ENCODE measurements at places on chromosomes 5 and 9. TPM values are rescaled to one million over a fixed set of nuclear protein-coding genes. Genes with fewer than 3 reads are reported as not detected.

DNA sequence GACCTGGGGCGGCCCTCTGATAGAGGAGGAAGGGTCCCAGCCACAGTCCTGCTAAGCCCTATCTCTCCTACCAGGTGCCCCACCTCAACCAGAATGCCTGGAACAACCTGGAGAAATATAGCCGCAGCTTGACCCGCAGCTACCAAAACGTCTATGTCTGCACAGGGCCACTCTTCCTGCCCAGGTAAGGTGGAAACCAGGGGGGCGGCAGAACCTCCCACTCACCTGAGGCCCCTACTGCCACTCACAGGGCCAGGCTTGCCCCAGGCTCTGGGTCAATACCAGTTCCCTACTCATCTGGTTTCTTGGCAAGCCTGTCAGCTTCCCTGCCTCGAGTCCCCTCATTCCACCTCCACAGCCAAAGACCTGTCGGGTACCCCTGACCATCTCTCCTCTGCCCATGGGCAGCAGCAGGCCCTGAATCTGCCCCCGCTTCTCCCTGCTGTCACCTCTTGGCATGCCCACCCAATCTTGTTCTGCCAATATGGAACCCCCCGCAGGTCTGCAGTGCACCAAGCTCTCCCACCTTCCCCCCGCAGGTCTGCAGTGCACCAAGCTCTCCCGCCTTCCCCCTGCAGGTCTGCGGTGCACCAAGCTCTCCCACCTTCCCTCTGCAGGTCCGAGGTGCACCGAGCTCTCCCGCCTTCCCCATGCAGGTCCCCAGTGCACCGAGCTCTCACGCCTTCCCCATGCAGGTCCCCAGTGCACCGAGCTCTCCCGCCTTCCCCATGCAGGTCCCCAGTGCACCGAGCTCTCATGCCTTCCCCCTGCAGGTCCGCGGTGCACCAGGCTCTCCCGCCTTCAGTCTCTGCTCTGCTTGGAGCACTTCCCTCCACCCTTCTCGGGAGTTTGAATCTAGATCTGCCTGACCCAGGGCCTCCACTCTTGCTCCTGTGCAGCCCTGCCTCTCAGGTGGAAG, 2.6 kb downstream of the ENDOG start:
- no peak for DNase-seq
- no peak overlapping the region for H3K4me3 ChIP-seq
- no peaks in the 10 kb centered on the region for H3K27me3 ChIP-seq
- H3K36me3 ChIP-seq = peaks cover 33% of the 10 kb centered on the region
- no peak overlapping the region for H3K27ac ChIP-seq
- peaks cover 11% of the 10 kb centered on the region for H3K4me1 ChIP-seq

DNA sequence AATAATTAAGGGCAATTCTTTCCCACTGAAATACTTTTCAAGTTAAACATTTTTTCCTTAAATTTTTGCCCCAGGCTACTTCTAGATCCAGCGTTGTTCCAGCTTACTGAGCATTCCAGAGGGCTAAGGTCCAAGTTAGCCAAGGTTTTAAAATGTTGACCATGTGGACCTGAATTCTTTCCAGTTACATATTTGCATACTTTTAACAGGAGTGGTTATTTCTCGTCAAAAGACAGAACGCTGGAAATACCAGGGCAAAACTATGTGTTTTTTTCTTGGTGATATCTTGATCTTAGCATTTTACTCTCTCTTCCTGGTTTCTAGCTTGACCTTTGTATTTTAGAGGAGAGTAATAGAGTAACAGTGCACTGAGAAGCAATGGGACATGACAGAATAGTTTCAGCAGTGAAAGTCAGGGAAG, 32.8 kb downstream of the TMC1 start:
- no peaks in the 10 kb centered on the region for H3K4me1 ChIP-seq
- H3K27ac ChIP-seq = peak overlapping the region; percentile 49
- no peak overlapping the region for H3K4me3 ChIP-seq
- no peaks in the 10 kb centered on the region for H3K27me3 ChIP-seq
- H3K36me3 ChIP-seq = no peaks in the 10 kb centered on the region
- DNase-seq = no peak

DNA sequence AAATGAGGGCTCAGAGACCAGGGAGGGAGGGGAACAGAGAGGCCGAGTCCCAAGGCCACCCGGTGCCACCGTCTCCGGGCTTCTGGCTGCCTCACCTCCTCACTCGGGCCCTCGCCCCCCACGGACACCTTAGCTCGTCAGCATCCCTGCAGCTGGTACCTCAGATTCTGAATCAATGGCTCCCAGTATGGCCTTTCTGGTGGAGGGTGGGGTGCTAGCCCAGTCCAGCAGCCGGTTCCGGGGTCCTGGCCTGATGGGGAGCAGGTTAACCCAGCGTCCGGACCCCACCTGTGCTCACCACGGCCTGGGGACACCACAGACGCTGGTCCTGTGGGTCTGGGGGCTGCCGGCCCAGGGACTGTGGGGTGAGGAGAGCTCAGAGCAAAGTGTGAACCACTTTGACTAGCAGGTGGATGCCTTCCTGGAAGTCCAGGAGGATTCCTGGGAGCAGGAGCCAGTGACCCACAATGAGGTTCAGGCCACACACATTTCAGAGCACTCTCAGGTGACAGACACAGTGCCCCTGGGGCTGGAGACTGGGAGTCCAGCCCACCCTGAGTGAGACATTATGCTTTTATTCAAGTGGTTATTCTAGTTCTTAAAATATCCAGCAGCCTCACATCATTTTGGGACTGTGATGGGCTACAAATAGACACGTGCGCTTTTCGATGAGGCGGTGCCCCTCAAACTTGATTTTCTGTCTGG, 53.3 kb downstream of the AHRR start:
- H3K27me3 ChIP-seq = no peaks in the 10 kb centered on the region
- no peak overlapping the region for H3K4me3 ChIP-seq
- H3K27ac ChIP-seq = no peak overlapping the region
- H3K4me1 ChIP-seq = peaks cover 26% of the 10 kb centered on the region

Gene SMARCA2
- total RNA-seq = 147 TPM

Gene CLIC3
- 80.7 TPM for total RNA-seq

Gene BAAT
- total RNA-seq = 1.0 TPM

Gene GARIN3
- not detected for total RNA-seq
